ENCODE measurements at places on chromosomes 16 and 17. TPM values are rescaled to one million over a fixed set of nuclear protein-coding genes. Genes with fewer than 3 reads are reported as not detected.

The UMOD gene
- total RNA-seq: not detected

The ABCA8 gene
- total RNA-seq: not detected

The ZSCAN10 gene
- total RNA-seq: 0.36 TPM

The CHTF8 gene
- 25.8 TPM for total RNA-seq

The KRTAP4-4 gene
- total RNA-seq: not detected

The C16orf86 gene
- 2.4 TPM for total RNA-seq

The DNAI2 gene
- total RNA-seq: 1.2 TPM

DNA sequence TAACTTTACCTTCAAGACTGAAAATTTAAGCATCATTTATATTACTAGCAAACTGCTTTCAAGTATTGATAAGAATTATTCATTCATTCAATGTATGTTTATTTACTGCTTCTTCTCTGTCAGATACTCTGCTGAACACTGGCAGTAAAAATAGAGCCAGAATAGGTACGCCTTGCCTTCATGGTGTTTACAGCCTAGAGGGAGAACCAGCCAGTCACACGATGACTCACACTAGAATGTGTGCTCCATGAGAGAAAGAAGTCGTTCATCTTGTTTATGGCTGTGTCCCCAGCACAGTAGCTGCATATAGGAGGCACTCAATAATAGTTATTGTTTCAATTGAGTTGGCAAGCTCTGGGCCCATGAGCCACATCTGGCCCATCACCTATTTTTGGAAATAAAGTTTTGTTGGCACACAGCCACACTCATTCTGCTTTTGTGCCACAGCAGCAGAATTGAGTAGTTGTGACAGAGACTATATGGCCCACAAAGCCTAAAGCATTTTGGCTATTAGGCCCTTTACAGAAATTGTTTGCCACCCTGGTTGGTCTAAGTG lies 84.2 kb downstream of the TMC6 start:
- H3K4me3 ChIP-seq: no peak overlapping the region
- no peak for DNase-seq
- no peak overlapping the region for H3K27ac ChIP-seq
- peaks cover 26% of the 10 kb centered on the region for H3K36me3 ChIP-seq
- no peaks in the 10 kb centered on the region for H3K27me3 ChIP-seq
- peaks cover 15% of the 10 kb centered on the region for H3K4me1 ChIP-seq

- no peak overlapping the region for H3K4me3 ChIP-seq
- H3K36me3 ChIP-seq: no peaks in the 10 kb centered on the region
- H3K27me3 ChIP-seq: no peaks in the 10 kb centered on the region
- DNase-seq: peak; percentile 56
These were observed 1.0 kb downstream of the GSDMA start for GRCh38 chr17:39963829-39964228.

DNA sequence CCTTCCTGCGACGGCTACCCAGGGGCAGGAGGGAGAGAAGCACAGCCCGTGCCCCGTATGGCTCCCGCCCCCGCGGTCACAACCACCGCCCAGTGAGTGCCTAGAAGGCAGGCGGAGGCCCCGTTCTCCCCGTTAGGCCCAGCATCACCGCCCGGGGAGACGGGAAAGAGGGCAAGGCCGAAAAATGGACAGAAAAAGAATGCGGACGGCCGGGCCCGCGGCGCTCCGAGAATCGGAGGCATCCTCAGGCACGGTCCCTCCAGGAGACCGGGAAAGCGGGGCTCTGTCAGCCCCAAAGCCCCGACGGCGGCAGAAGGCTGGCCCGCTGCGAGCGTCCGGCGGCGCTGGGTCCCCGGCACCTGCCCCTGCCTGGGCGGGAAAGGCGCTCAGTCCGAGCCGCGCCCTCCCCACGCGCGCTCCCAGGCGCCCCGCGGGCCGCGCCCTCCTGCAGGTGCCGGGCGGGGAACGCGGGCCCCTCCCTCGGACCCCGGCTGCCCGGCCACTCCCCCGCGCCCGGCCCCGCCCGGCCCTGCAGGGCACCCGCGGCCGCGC lies 407 bp downstream of the MCRIP1 start:
- peaks cover 5% of the 10 kb centered on the region for H3K36me3 ChIP-seq
- peaks cover 28% of the 10 kb centered on the region for H3K4me1 ChIP-seq
- no peaks in the 10 kb centered on the region for H3K27me3 ChIP-seq
- DNase-seq: peak; percentile 8

GRCh38 chr17:29096094-29096493 lies 53.2 kb downstream of the PIPOX start:
- H3K27me3 ChIP-seq: no peaks in the 10 kb centered on the region
- H3K4me1 ChIP-seq: peaks cover 4% of the 10 kb centered on the region
- no peak overlapping the region for H3K4me3 ChIP-seq
- no peak for DNase-seq

GRCh38 chr17:79420318-79421243 lies 190.3 kb downstream of the RBFOX3 start:
- no peaks in the 10 kb centered on the region for H3K36me3 ChIP-seq
- no peaks in the 10 kb centered on the region for H3K4me1 ChIP-seq
- H3K27ac ChIP-seq: no peak overlapping the region
- H3K27me3 ChIP-seq: no peaks in the 10 kb centered on the region

- H3K27me3 ChIP-seq: no peaks in the 10 kb centered on the region
- no peak for DNase-seq
- no peak overlapping the region for H3K4me3 ChIP-seq
- no peaks in the 10 kb centered on the region for H3K36me3 ChIP-seq
- H3K27ac ChIP-seq: no peak overlapping the region
These were observed 39.3 kb downstream of the PITPNM3 start for GRCh38 chr17:6517062-6517461.

- H3K4me3 ChIP-seq: peak overlapping the region; percentile 81
- peak overlapping the region; percentile 98 for H3K27ac ChIP-seq
- peaks cover 27% of the 10 kb centered on the region for H3K36me3 ChIP-seq
- peak; percentile 54 for DNase-seq
These were observed 727 bp downstream of the CORO7 start for GRCh38 chr16:4415538-4416199.

DNA sequence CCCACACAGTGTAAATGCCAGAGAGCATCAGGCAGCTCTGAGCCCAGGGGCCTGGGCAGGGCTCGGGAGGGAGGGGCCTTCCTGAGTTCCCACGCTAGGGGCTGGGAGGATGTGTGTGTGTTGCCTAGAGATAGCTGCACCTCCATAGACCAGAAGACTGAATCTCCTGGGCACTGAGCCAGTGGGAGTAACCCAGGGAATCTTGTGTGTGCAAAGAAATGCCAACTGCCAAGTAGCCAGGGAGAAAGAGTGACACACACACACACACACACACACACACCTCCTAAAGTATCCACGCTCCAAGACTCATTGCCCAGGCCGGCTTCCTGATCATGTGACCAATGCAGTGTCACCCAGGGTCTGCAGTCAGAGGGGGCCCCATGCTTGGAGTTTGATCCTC lies 166.2 kb upstream of the RPL38 start:
- H3K27me3 ChIP-seq: peaks cover 5% of the 10 kb centered on the region
- H3K4me1 ChIP-seq: no peaks in the 10 kb centered on the region
- H3K4me3 ChIP-seq: no peak overlapping the region
- no peak for DNase-seq

DNA sequence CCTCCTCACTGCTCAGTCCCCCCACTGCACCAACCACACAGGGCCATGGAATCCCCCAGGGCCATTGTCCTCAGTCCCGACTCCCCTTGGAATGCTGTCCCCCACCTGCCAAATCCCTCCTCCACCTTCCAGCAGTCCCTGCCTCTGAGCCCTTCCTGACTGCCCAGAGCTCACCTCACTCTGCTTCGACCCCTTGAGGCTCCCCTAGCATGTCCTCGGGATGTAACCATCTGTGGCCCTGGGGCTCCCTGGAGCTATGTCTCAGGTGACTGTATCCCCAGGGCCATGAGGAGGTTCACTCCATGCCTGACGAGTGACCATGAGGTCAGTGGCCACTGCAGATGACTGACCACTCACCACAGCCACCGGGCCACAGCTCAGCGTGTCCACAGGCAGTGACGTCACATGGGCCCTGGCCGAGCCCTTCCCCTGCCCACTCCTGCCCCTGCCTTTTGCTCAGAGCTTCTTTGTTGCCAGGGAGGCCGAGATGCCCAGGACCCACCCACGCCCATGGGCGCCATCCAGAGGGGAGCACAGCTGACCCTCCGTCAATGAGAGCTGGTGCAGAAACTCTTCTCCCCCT lies 7.7 kb upstream of the PIEZO1 start:
- H3K27ac ChIP-seq: no peak overlapping the region
- H3K36me3 ChIP-seq: no peaks in the 10 kb centered on the region
- DNase-seq: no peak
- H3K4me3 ChIP-seq: no peak overlapping the region

GRCh38 chr16:81621496-81621895 lies 157.6 kb upstream of the PLCG2 start:
- H3K36me3 ChIP-seq: peaks cover 19% of the 10 kb centered on the region
- no peak overlapping the region for H3K4me3 ChIP-seq
- no peak for DNase-seq
- H3K27me3 ChIP-seq: no peaks in the 10 kb centered on the region
